ENCODE measurements at places on chromosomes 5 and 9.

GRCh38 chr5:61588216-61588615 is 256.2 kb downstream of the ZSWIM6 start:
- DNase-seq = no peak

DNA sequence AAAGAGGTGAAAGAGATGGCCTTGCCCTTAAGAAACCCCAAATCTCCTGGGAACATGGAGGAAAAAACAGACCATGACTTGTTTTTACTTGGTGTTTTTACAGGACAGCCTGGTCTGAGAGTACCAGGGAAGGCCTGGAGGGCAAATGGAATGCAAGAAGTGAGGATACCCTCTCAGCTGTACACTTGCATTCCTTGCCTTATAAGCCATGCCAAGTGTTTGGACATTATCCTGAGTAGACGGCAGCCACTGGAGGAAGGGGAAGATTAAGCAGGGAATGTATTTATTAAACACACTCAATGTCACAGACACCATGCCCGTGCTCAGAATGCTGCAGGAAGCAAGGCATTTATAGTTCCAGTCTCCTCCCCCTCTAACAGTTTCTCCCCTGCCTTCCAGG is 581.4 kb downstream of the CDK5RAP2 start:
- no peak for DNase-seq

GRCh38 chr5:146944764-146945616 is 66.4 kb upstream of the PPP2R2B start:
- no peak for DNase-seq

DNA sequence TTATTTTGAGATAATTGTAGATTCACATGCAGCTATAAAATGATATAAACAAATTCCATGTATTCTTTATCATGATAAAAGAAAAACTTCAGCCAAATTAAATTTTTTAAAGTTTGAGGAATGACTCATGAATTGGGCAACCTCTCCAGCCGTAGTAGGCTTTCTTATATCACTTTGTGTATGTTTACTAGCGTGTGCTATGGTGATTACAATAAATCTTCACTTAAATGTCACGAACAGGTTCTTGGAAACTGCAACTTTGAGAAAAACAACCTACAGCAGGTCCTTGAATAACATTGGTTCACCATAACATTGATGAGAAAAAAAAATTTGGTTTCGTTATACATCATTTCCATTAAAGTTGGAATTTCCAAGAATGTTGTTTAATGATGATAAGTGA is 730.9 kb upstream of the TYRP1 start:
- DNase-seq = no peak

DNA sequence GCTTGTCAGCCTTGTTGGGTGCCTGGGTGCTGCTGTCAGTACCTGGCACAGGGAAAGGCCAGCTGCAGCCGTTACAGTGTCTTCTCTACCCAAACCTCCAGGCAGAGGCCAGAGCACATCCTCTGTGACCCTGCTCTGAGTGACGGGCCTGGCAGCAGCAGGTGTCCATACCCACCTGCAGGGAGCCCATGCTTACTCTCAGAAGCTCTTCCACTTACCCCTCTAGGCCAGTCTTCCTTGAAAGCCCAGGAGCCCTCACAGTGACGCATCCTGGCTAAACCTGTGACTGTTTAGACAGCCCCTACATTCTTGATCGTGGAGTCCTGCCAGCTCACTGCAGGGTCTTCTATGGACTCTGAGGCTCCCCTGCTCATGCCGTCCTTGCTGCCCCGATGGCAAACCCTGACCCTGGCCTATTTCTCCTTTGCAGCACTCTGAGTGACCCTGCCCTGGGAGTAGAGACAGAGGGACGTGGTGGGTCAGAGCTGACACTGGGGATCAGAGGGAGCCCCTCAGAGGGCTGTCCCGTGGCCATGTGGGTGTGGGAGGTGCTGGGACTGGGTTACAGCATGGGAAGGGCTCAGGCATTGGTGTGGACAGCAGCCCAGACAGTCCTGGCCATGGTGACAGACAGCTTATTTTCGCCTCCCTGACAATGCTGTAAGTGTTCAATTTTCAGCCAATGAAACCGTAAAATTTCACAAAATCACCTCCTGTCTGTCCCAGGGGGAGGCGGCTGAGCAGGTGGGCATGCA is 67.6 kb upstream of the RNF130 start:
- no peak for DNase-seq

DNA sequence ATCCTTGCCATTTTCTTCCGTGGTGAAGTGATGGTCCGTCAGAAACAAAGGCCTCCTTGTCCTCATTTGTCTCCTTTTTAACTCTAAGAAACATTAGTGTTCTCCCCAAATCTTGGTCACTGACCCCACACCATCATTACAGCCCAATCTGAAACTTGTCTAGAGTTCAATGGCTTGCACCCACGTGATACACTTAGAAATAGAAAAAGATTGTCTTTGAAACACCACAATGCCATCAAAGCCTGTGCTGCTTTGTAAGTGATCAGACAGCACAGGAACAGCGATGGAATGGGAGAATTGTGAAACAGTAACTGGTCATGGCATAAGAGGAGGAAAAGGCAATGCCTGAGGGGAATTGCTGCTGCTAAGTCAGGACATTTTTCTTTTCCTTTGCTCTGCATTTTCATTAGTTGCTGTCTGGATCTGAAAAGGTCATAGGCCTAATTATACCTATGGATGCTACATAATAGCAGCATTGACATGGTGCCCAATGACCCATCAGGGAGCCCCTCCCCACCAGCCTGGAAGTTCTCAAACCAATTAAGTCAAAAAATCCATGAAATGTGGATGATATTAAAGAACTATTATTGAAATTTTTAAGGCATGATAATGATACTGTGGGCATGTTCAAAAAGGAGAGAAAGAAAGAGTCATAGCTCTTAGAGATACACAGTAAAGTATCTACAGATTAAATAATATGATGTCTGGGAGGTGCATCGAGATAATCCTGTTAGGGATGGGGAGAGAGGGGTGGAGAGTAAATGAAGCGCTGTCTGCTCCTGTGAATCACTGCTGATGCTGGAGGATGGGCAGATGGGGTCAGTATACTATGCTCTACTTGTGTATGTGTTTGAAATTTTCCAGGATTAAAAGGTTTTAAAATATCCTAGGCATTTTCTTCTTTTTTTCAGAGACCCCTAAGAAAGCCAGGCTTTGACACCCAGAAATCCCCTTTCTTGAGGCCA is 83.6 kb downstream of the ENC1 start:
- DNase-seq = no peak

DNA sequence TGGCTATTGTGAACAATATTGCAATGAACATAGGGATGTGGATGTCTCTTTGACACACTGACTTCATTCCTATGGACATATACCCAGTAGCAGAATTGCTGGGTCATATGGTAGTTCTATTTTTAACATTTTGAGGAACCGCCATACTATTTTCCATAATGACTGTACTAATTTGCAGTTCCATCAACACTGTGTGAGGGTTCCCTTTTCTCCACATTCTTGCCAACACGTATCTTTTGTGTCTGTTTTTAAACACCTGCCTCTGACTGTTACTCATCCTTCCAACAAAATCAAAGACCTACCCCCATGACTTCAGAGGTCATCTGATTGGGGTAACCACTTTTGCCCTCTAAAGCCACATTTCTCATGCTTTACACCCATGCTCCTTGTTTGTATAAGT is 133.5 kb downstream of the MED27 start:
- DNase-seq = no peak

GRCh38 chr9:129624168-129624759 is 1.7 kb upstream of the NTMT1 start:
- no peak for DNase-seq

DNA sequence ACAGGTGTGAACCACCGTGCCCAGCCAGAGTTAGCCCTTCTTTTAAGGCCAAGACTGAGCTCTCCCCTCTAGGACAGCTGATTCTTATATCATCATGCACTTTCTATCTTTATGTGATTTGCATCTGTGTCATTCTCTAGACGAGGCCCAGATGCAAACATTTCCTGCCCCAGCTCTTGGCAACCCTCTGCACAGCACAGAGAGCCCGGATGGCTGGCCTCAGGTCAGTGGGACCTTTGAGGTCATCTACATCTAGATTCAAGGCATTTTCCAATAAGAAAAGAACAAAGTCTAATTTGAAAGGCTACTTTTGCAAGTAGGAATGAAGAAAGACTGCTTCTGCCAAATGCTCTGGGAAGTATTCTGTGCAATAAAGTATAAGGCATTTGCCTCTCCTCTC is 109.0 kb upstream of the DAB2 start:
- DNase-seq = no peak

GRCh38 chr5:2752821-2753439 is 1.5 kb upstream of the IRX2 start:
- DNase-seq = no peak

DNA sequence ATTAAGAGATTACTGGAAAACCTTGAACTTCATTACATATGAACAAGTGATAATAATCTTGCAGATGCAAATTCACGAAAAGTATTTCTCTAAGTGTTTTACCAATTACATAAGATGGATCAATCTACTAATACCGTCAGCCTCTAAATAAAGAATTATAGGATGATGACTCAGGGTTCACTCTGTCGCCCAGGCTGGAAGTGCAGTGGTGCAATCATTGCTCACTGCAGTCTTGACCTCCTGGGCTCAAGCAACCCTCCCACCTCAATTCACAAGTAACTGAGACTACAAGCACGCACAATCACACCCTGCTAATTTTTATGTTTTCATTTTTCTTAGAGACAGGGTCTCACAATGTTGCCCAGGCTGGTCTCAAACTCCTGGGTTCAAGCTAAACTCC is 56.1 kb downstream of the CHD1 start:
- DNase-seq = no peak

DNA sequence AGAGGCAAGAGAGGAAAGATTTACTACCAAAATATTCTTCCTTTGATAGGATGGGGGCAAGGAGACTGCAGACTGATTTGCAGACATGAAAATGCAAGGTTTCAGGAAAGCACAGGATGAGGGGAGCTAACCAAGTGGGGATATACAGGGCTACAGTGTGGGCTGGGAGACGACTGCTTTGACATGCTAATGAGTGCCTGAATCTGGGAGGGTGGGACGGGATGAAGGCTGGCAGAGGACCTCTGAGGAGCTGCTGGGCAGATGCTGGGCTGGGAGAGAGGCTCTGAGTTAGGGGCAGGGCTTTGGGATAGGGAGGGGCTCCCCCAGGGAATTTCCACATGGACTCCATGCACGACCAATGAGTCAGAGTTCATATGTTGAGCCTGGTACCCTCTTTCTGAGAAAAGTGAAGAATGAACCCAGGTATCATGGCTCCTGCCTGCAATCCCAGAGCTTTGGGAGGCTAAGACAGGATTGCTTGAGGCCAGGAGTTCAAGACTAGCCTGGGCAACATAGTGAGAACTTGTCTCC is 4.9 kb upstream of the CPLX2 start:
- no peak for DNase-seq

DNA sequence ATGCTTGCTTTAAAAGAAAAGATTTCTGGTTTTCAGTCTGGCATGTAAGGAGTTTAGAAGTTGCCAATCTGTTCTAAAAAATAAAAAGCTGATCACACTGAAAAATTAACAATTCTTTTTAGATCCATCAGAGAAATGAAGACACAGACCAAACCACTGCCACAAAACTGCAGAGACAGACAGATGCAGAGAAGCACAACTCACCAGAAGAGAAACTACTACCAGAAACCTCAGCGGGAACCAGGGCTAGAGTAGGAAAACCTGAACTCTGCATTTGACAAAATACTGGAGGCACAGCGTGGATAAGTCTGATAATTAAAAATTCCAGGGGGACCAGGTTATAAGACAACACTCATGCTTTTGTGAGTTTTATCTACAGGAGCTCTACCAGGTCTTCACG is 28.8 kb downstream of the FBXL17 start:
- DNase-seq = no peak

GRCh38 chr5:74380193-74380592 is 260.3 kb downstream of the ENC1 start:
- no peak for DNase-seq

DNA sequence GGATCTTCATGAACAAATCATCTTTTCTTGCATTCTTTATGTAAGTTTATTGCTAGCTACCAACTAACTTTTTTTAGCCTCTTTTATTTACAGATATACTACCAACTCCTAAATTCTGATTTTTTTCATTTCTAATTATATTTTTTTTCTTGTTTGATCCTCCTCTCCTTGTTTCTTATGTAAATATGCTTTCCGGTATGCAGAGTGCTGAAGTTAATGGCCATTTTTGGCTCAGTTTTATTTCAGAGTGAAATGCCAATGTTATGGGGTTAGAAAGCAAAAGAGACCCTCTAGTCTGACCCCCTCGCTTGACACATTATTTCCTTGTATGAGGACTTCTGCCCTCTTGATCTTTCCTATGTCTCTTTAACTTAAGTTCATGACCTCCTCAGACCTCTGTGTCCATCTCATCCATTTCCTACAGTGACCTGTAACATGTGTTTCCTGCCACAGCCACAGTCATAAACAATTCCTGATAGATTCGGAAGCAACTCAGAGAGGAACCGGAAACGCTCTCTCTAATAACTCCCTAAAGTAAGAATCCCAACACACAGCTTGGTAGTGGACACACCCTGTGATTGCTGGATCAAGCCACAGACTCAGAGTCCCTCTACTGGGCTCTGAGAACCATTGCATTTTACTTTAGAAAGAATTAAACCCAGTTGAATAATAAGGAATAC is 42.9 kb upstream of the AFAP1L1 start:
- peak; percentile 58 for DNase-seq

DNA sequence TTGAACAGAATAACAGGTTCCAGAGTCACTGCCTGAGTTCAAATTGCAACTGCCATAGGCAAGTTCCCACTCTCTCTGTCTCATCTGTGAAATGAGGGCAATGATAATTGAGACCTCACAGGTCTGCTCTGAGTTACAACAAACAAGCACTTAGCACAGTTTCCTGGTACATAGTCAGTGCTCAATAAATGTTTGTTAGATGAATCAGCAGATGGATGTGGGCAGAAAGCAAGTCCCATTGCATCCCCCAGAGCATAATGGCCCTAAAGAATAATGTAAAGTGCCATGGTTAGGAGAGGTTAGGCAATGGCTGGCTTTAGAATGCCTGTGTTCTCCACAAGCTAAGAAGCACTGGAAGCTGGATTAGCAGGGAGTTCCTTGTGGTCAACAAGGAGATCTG is 136.5 kb upstream of the LARP1 start:
- DNase-seq = no peak

GRCh38 chr9:106704056-106704615 is 158.8 kb upstream of the ZNF462 start:
- DNase-seq = no peak

DNA sequence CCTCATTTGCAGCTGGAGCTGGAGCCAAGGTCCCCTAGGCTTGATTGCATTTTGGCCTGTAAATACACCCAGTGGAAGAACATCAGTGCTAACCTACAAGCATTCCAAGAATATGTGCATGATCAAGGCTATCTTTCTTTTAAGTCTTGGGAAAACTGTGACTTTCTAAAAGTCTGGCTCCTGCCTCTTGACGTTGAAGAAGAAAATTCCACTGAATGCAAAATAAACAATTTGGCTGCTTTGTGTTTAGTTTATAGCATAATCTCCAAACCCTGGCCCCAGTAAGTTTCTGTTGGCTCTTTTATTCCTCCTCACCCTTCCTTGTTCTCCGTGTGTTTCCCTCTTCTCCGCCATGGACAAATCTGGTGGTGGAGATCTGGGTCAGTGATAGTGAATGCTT is 109.3 kb upstream of the TLE1 start:
- DNase-seq = no peak

Measured in smooth muscle cell of the brain vasculature (primary cell).